ENCODE measurements at places on chromosomes 1 and 21.

DNA sequence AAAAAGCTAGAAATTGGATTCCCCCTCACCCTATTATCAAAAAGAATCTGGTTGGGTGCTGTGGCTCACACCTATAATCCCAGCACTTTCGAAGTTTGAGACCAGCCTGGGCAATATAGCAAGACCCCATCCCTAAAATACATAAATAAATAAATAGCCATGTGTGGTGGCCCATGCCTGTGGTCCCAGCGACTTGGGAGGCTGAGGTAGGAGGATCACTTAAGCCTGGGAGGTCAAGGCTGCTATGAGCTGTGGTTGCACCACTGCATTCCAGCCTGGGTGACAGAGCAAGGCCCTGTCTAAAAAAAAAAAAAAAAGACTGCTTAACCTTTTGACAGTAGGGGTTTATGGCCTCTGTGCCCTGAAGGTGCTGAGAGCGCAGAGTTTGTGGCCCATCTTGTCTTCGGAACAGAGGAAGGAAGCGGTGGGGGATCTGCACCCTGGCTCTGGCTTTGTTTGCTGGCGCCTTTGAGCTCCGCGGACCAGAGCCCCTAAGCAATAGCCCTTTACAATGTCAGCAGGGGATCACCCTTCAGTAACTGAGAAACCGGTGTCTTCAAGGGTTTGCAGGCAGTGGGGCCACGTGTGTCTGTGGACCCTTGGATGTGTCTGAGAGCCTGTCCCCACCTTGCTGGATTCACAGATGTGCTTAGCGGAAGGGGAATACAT, 22.1 kb downstream of the SLC2A7 start:
- DNase-seq = no peak

DNA sequence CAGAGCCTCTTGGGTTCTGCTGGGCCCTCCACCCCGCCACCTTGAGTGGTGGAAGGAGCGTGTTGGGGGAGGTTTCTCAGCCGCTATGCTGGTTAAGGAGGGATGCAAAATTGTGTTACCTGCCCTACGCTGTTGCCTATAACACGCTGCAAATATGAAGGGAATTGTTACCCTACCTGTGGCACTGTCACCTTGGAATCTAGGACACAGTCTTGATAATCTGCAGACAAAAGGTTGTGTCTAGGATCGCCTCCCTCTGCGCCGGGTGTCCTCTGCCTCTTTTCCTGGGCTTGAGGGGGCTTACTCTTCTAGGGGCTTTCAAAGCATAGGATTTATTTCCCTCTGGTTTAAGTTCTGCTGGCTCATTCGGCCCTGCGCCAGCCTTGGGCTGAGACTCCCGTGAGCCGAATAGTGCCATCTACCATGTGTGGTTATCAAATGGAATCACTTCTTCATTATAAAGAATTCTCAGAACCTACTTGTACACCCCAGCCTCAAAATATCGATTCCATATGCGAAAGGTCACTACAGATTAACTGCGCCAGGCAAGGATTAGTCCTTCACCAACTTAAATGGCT, 697 bp downstream of the SLC22A15 start:
- no peak for DNase-seq

- DNase-seq = no peak
Measured at GRCh38 chr1:115980998-115981993, 5.0 kb downstream of the SLC22A15 start.

GRCh38 chr1:228848406-228848805, 113.1 kb downstream of the RHOU start:
- DNase-seq = no peak

DNA sequence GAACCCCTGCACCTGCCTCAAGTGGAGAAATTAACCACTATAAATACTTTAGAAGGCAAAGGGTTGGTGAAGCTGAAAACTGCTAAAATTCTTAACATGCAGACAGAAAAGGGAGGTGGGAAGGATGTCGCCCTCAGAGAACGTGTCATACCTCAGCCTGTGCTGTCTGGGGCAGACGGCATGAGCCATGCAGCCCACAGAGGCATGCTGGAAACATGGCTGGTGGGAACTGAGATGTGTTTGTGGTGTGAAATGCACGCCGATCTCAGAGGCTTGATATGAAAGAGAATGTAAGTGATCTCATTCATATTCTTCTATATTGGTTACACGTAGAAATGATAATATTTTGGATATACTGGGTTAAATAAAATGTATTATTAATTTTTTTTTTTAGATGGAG, 16.3 kb downstream of the AGPAT3 start:
- DNase-seq = no peak

- no peak for DNase-seq
Measured at GRCh38 chr1:200506471-200506870, 96.6 kb upstream of the ZNF281 start.

DNA sequence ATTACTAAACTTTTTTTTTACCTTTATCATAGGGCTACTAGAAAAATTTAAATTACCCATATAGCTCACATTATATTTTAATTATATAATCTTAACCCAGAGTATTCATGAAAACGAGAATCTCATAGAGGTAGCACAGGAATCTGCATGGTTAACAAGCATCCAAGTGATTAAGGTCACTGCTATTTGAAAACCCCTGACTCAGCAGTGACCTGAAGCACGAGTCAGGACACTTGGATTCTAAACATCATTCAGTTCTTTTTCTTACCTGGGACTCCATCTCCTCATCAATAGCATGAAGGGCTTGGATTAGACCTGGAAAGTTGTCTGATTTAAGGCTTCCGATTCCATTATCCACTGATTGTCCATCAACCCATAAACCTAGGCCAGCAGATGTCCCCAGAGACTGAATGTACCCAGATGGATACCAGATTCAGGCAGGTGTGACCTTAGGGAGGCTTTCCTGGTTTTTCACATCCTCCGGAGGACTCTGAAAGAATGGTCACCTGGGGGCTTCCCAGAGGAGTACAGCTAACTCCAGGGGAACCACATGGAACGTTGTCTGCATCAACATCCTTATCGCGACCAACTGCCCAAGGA, 174.3 kb downstream of the SETD4 start:
- DNase-seq = no peak

DNA sequence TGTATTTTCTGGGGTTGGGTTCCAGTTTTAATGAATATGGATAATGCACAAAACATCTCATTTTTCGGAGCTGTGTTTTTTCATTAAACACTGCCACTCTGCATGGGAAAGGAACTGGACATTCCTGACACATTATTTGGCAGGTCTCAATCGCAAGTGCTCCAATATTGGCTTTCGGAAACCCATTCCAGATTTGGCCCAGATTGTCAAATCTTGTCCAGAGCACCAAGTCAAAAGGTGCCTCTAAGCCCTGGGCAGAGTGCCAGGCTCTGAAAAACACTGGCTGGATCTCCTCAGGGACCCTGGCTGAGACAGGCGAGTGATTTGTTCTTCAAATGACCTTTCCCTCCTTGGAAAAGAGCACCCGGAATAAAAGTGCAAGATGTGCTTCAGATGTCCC, 68.4 kb upstream of the MRPS6 start:
- DNase-seq = no peak

DNA sequence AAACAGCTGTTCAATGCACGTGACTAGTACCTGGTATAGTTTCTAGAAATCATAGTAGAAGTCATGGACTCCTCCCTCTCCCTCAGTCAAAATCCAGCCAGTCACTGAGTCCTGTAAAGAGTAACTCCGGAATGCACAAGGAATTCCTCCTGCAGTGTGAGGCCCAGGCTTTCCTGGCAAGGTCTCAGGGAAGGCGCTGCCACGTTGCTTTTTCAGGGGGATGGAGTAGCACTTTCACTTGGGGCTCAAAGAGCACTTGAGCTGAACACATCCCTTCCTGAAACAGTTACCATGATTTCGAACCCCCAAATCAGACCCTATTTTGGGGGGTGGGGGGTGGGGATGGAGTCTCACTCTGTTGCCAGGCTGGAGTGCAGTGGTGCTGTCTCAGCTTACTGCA, 26.4 kb upstream of the LRRC8D start:
- DNase-seq = no peak

- DNase-seq = no peak
Measured at GRCh38 chr1:1112237-1112985, 3.5 kb downstream of the C1orf159 start.

DNA sequence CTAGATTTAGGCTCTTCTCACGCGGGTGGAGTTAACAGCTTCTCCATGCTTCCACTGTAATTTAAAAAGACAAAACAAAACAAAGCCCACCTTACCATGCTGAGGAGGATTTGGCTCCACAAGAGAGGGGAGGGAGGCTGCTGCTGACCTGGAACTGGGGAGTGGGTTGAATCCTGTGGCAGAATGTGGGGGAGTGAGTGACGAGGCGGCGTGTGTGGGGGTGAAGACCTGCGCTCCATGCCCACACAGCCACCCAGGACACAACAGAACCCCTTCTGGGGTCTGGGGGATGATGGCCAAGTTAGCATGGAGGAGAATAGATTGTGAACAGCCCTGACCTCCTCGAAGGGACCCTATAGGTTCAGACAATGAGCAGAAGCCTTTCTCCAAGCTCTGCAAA, 44.0 kb upstream of the LRRN2 start:
- DNase-seq = no peak

- no peak for DNase-seq
Measured at GRCh38 chr1:147591261-147591891, 50.1 kb downstream of the BCL9 start.

GRCh38 chr1:173489149-173489600, 12.0 kb downstream of the PRDX6 start:
- no peak for DNase-seq

DNA sequence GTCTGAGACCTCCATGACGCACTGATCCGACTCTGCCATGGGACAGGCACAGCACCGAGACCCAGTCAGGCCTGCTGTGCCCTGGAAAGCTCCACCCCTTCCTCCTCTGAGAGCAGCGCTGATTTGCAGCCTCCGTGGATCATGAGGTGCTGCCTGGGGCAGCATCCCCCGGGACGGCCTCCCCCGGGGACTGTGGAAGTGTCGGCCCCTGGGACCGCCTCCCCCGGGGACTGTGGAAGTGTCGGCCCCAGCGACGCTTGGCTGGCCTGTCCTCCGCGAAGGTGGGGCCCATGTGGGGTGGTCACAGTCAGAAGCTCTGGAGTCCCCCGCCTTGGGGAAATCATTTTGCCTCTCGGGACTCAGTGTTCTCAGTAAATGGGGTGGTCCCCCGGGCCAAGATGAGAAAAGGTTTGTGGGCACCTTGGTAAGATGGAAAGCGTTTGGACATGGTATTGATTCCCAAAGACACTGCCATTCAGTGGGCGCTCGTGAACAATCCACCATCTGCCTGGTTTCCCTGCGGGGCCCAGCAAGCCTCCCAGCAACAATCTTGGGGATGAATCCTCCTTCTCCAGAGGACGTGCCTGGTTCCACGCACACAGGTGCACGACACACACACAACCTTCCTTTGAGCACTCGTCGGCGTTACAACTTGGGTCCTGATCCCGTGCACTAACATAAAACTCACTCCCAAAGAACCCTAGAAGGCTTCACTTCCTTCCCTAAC, 3.0 kb downstream of the TFF2 start:
- DNase-seq = no peak

DNA sequence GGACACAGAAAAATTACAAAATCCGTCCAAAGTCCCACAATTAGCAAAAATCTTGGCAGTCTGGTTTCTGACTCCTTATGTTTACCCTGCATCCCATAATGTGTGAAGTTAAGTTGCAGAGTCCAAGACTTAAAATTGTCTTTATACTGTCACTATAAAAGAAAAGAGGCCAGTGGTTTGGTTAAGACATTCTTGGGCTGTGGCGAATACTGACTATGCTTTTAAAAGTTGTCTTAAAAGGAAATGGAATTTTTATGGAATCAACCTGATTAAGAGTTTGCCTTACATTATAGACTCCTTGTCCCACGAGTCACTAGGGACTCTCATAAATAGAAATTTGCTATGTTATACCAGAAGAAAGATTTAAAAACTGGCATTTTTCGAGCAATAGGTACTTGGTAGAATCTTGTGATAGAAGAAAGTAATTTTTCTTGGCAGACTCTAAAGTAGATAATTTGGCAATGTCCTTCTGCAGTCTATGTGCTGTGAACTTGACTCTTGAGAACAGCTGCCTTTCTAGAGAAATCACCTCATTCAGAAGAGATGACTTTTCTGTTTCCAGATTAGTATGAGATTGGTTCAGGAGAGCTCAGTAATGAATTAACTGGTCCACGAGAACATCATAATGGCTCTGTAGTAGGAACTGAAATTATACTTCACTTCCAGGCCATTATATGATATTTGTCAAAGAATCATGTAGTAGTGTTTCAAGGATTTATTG, 31.8 kb downstream of the NTNG1 start:
- DNase-seq = no peak

- DNase-seq = no peak
Measured at GRCh38 chr1:244836135-244836521, 670 bp downstream of the COX20 start.

- DNase-seq = no peak
Measured at GRCh38 chr1:231020139-231020601, 19.9 kb downstream of the FAM89A start.

- no peak for DNase-seq
Measured at GRCh38 chr1:150535511-150536287, 13.5 kb upstream of the ADAMTSL4 start.

GRCh38 chr1:63902844-63903589, 129.2 kb downstream of the ROR1 start:
- no peak for DNase-seq

DNA sequence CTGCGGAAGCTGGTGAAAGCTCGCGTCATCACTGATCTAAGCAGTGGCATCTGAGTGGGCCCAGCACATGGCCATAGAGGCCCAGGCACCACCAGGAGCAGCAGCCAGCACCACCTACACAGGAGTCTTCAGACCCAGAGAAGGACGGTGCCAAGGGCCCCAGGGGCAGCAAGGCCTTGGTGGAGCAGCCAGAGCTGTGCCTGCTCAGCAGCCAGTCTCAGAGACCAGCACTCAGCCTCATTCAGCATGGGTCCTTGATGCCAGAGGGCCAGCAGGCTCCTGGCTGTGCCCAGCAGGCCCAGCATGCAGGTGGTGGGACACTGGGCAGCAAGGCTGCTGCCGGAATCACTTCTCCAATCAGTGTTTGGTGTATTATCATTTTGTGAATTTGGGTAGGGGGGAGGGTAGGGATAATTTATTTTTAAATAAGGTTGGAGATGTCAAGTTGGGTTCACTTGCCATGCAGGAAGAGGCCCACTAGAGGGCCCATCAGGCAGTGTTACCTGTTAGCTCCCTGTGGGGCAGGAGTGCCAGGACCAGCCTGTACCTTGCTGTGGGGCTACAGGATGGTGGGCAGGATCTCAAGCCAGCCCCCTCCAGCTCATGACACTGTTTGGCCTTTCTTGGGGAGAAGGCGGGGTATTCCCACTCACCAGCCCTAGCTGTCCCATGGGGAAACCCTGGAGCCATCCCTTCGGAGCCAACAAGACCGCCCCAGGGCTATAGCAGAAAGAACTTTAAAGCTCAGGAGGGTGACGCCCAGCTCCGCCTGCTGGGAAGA, 3.2 kb upstream of the ARTN start:
- DNase-seq = no peak

DNA sequence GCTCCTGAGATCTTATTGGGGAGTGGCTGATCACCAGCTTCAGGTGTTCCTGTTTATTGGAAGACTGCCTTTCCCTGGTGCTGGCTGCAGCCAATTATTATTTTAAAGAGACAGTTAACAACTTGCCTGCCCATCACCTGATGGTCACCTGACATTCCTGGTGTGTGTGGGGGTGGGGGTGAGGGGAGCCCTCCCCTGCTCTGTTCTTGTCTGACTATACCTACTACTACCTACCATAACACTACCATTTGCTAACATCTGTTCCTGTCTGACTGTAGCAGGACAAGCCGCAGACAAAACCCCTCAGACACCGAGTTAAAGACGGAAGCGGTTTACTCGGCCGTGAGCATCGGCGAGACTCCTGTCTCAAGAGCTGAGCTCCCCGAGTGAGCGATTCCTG, 54.9 kb upstream of the NBPF3 start:
- no peak for DNase-seq

Data from T-helper 22 cell (primary cell).